ENCODE measurements at places on chromosomes 13 and 19.

GRCh38 chr19:17687857-17688784 is at the start of gene UNC13A:
Gene UNC13A (minus strand): TSS chr19:17688354. CDS start chr19:17688199, 155 bp downstream.
- DNase-seq: peak; percentile 60

- peak; percentile 29 for DNase-seq
Measured at GRCh38 chr19:6108721-6109633, 1.3 kb downstream of the RFX2 start.

GRCh38 chr19:8695501-8695900 is 3.1 kb downstream of the ACTL9 start:
- peak; percentile 45 for DNase-seq

GRCh38 chr13:76231522-76232167 is 595.5 kb downstream of the LMO7 start:
- no peak for DNase-seq

DNA sequence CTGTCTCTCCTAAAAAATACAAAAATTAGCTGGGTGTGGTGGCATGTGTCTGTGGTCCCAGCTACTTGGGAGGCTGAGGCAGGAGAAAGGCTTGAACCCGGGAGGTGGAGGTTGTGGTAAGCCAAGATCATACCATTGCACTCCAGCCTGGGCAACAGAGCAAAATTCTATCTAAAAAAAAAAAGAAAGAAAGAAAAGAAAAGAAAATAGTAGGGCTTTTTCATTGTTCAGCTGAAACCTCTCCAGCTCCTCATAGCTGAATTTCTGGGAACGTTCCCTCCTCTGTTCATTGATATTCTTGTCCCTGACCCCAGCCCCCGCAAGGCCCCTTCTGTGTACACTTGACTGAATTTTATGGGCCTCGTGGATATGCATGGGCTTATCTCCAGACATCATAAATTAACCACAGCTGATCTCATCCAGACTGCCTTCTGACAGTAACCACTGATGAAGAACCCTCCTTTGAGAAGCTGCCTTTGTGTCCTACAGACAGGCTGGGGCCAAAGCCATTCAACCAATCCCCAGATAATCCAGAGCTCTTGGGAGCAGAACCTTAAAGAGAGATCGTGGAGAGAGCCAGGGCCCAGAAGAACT is at the start of gene ELSPBP1:
ELSPBP1 (plus strand) TSS at position 424 of the 594 bp plus-strand sequence. CDS start 14,036 bp downstream, outside the sequence.
- no peak for DNase-seq

- no peak for DNase-seq
Measured at GRCh38 chr13:47085346-47085745, 188.5 kb upstream of the HTR2A start.

DNA sequence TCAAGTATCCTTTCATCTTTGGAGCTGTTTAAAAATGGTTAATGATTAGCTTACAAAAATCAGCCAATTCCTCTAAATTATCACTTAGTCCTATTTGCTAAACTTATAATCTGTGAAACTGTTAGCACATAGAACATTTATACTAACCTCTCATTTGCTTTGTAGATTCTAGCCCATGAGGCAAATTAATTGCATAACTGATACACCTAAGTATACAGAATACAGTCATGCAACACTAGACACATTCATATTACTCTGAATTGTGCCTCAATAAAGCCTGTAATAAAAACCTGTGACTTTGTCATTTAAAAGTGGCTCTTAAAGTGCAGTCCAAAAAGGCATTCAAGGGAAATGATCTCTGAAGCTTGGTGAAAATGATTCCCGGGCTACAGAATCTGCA is 21.0 kb downstream of the SERPINE3 start:
- no peak for DNase-seq

DNA sequence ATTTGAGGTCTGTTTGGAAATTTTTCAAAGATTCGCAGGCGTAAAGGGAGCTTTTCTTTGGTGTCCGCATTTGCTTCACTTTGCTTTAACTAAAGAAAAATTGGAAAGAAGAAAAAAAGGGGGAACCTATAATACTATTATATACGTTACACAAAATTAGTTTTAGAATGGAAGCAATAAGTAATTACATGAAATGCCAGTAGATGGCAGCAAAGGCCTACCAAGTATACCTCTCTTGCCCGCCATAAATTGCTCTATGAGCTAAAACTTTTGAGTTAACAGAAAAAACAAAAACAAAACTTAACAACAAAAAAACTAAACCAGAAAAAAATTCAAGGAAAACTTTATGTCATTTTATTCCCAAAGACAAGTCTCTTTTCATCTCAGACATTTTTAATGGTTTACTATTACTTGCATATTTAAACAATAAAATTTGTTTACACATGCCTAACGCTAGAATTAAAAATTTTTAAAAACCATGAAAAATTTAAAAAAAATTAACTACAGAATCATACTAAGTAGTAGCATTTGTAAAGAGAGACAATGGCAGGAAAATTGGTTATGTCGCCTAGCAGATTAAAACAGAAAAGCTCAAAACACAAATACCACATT is 271.4 kb downstream of the NALCN start:
- DNase-seq: no peak

DNA sequence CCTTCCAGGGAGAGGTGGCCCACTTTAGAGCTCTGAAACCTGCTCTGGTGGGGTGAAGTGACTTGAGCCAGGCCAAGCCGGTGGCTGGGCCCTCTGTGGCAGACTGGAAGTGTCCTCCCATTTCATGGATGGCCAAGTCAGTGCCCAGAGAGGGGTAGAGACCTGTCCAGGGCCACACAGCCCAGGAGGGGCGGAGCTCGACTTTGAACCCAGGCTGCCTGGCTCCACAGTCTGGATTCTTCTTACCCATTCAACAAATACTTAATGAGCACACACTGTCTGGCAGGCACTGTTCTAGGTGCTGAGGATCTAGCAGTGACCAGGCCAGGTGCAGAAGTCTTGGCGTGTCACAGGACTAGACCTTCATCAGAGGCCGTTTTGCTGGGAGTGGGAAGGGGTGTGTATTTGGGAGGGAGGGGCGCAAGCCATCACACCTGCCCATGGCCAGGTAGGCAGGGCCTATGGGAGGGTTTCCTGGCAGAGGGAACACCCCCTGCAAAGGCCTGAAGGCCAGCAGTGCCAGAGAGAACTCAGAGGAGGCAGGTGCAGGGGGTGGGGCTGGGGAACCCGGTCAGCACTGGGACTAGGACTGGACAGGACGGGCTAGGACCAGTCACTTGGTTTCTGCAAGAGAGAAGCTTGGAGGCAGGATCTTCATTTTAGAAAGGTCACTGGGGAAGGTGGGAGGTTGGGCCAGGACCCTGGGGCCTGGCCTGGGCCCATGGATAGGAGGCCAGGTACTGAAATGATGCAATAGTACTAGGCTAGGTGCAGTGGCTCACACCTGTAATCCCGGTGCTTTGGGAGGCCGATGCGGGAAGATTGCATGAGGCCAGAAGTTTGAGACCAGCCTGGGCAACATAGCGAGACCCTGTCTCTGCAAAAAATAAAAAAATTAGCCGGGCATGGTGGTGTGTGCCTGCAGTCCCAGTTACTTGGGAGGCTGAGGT is 31.8 kb downstream of the DNM2 start:
- no peak for DNase-seq

DNA sequence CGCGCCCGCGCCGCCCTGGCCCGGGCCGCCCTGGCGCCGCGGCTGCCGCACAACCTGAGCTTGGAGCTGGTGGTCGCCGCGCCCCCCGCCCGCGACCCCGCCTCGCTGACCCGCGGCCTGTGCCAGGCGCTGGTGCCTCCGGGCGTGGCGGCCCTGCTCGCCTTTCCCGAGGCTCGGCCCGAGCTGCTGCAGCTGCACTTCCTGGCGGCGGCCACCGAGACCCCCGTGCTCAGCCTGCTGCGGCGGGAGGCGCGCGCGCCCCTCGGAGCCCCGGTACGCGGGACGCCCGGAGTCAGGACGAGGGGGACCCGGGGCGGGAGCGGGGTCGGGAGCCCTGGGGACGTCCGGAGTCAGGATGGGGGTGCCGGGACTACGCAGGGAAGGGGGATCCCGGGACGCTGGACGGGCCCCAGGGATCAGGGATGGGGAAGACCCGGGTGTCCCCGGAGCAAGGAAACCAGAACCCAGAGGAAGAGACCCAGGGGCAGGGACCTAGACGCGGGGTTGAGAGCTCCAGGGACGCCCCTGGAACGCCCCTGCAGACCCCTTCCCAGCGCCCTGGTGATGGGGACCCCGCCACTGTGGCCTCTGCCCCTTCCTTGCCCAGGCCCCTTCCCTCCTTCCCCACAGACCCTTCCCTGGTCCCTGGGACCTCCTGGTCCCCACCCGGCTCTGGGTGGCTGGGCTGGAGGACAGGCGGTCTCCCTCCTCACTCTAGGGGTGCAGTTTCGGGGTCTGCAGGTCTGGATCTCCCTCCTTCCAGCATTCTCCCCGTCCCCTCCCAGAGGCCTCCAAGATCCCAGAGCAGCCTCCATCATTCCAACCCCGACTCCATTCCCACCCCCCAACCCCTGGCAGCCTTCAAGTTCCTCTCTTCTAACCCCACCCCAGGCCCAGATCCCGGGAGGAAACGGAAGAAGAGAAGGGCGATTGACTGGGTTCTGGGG is 645 bp downstream of the GRIN3B start:
- DNase-seq: no peak

DNA sequence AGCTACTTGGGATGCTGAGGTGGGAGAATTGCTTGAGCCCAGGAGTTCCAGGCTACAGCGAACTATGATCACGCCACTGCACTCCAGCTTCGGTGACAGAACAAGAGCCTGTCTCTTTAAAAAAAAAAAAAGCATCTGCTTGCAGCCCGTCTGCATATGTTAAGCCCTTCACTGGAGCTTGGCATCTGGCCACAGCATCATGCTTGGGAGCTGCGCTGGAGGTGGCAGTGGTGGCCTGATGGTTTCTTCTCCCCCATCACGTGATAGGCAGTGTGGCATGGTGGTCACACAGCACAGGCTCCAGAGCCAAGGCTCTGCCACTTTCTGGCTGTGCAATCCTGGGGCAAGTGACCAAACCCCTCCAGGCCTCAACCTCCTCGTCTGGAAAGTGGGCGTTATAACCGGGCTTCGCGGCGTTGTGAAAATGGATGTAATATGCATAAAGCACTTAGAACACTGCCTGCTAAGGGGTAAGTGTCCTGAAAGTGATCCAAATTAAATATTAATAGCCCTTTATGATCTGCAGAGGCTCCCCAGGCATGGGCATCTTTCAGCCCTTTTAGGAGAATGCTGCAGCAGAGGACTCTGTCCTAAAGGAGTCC is 24.4 kb downstream of the MARK4 start:
- no peak for DNase-seq

- DNase-seq: peak; percentile 77
Measured at GRCh38 chr19:47273313-47274070, 1.2 kb upstream of the INAFM1 start.

GRCh38 chr13:40598569-40598968 is 67.9 kb downstream of the FOXO1 start:
- DNase-seq: peak; percentile 45

GRCh38 chr19:38021352-38021751 is 114.3 kb downstream of the SIPA1L3 start:
- no peak for DNase-seq

DNA sequence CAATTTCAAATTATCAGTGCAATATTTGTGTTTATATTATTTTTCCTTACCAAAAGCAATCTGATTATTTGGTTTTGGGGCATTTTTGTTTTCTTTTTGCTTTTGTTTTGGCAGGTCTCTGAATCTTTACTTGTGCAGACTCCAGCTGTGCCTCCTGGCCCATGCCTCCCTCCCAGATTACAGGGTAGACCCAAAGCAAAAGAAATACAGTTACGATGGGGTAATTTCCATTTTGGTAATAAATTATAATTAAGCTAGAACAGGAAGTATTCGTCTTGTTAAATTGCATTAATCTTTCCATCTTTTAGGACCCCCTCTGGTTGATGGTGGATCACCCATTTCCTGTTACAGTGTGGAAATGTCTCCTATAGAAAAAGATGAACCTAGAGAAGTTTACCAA is 29.2 kb upstream of the MLNR start:
- DNase-seq: no peak

DNA sequence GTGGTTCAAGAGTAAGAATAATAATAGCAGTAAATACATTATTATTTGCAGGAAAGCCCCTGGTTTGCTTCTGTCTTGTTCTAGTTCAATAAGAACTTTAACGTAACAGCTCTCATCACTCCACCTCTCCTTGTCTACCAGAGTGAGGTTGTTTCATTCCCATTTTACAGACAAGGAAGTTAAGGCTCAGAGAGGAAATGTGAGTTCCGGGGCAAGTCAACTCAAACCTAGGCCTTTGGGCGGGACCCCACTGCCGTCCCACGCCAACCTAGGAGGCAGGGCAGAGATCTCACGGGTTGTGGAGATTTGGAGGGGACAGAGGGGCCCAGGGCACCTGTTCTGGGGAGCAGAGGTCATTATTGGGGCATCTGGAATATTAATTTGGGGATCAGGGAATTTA is 1.5 kb downstream of the MAP4K1 start:
- DNase-seq: peak; percentile 62

- DNase-seq: no peak
Measured at GRCh38 chr13:35345992-35346391, 130.5 kb downstream of the MAB21L1 start.

GRCh38 chr13:58883405-58883804 is 1251.9 kb downstream of the PCDH17 start:
- DNase-seq: no peak

DNA sequence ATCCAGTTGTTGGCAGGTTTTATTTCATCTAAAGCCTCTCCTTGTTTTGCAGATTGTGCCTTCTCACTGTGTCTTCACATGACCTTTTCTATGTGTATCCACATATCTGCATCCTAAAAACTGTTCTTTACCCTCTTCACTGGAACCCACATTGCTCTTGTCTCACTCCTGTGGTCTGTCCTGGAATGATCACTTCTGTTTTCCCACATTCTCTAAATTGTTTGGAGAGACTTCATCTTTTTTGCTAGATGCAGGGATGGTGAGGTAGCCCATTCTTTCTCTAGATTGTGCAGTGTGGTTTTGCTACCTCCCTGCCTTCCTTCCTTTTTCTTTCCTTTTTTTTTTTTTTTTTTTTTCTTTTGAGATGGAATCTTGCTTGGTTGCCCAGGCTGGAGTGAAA is 608.6 kb upstream of the MIR17HG start:
- no peak for DNase-seq

DNA sequence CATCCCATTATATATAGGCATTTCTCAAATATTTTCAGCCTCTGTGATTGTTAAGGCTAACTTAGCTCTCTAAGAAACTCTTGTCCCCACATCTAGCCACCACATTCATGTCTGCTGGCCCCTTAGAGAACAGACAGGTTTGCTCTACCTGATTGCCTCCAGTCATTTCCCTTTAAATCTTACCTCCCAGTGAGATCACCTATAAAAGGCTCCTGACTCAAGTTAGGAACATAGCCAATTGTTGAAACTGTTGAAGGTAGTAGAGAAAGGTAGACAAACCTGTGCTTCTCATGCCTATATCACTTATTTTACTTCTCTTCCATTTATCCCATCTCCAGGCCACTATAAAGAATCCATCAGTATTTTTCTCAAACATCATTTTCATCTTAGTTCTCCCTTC is 771.4 kb downstream of the DIAPH3 start:
- DNase-seq: no peak

DNA sequence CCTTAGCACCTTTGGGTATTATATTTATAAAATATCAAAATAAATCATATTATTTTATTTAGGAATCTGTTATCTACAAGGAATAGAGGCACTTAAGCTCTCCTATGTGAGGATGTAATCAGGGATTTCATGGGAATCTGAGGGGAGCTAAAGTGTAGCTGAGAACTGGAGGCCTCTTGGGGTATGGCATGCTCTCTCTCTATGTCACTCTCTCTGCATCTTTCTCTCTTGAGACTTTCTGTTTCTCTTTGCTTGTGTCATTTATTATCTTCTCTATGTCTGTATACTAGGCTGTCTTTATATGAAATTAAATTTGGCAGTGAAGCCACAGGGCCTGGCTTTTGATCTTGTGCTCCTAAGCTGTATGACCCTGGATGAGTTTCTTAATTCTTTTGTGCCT is 37.7 kb upstream of the SCEL start:
- no peak for DNase-seq

- DNase-seq: no peak
Measured at GRCh38 chr19:35417713-35418534, 30.1 kb upstream of the FFAR2 start.

Data from stimulated activated effector memory CD8-positive, alpha-beta T cell treated with anti-CD3 and anti-CD28 coated beads, Interleukin-12 subunit alpha, Interleukin-12 subunit beta, amount 100 ng/mL, for 72 hours (primary cell).